CD4-positive, alpha-beta T cell treated with Interferon gamma for 1 hour (primary cell): ENCODE measurements at places on chromosomes 4 and X.

DNA sequence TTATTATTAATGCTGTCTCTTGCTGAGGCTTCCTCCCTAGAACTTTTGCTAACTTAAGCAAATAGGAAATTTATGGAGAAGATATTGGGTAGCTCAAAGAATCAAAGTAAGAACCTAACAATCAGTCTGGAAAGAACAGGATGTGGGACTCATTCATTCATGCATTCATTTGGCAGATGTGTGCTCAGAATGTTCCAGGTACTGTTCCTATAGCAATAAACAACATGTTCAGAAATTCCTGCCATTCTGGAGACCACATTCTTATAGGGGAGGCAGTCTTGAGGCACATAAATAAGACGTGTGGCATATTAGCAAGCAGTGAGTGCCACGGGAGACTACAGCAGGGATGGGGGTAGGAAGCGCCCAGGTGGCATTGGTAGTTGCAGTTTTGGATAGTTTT lies 5.0 kb downstream of the GRK4 start:
- no peak for DNase-seq

GRCh38 chrX:29535212-29536162 lies 679.9 kb upstream of the MAGEB2 start:
- no peak for DNase-seq

DNA sequence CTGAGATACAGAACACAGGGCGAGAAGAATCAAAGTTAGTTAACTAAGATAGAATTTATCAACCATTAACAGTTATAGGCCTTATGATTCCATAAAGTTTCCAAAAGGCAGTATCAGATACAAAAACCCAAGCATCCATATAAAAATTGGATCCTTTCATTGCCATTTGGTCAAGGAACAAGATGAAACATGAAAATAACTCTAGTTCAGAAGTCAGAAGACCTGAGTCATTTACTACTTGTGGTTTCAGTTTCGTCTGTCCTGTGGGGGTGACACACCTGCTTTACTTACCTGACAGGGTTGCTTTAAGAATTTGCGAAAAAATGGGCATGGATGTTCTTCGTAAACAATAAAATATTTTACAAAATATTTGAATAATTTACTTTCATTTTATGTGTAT lies 130.8 kb downstream of the ANAPC10 start:
- no peak for DNase-seq

DNA sequence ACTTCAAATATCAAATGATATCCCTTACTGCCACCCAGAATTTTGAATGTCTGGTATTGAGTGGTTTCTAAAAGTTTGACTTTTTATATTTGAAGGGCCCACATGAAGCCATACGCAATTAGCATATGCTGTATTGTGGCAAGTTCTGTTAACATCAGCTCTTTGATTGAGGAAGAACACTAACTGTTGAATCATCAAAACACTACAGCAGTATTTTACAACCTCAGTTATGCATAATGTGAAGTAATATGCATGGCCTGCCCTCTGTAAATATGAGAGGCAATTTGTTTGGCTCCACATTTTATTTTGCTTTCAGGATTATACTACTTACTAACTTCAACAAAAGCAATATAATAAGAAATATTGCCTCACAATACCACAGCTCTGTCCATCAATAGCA lies 62.2 kb upstream of the DMD start:
- no peak for DNase-seq

DNA sequence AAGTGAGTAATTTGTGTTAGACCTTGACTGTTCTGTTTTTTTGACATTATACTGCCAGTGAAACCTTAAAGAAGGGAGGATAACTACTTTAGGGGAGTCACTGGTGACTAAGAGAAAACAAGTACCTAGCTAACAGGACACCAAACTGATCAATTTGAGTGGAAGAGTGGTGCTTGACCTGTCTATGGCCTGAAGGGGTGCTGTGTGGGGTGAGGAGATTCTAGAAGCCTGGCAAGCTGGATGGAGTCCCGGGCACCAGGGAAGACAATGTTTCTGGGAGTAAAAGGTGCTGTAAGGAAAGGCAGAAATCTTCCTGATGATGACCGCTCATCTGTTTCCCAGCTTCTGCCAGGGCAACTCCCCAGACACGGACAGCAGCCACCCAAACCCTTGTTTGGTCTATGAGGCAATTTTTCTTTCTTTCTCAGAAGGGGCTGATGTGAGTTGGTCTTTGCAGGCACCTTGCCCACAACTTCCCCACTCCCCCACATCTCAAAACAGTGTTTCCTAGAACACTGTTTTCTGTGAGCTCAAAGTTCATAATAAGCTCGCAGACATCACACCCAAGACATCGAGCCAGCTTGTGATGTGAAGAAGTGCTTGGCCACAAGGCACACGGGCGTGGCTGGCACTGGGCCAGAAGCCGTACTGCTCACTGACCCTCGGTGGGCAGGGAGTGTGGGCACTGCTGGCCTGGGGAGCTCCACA lies 4.6 kb downstream of the TXK start:
- peak; percentile 22 for DNase-seq
